ENCODE measurements at places on chromosomes 13 and 19. TPM values are rescaled to one million over a fixed set of nuclear protein-coding genes. Genes with fewer than 3 reads are reported as not detected.

C2CD4C gene
- 0.73 TPM for total RNA-seq

CYP4F8 gene
- total RNA-seq: not detected

ISOC2 gene
- 64.7 TPM for total RNA-seq

ZNF613 gene
- 0.29 TPM for total RNA-seq

TTC9B gene
- not detected for total RNA-seq

DNA sequence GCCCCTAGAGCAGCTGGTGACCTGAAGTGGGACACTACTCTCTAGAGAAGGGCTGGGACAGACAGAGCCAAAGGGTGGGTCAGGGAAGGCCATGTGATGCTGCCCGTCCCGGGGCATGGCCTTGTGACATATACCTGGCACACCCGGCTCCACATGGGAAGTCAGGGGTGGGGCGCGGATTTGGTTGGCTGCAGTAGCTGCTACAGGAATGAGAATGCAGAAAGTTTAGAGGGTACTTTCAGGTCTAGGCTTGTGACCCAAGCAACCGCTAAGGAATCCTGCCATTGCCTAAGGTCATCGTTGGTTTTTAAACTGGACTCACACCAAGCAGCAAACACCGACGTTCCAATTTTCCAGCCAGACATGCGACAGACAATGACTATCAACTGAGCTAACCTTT lies 25.9 kb downstream of the RCBTB2 start:
- no peak for DNase-seq

GRCh38 chr13:106656186-106656585 lies 88.2 kb upstream of the ARGLU1 start:
- no peak for DNase-seq

DNA sequence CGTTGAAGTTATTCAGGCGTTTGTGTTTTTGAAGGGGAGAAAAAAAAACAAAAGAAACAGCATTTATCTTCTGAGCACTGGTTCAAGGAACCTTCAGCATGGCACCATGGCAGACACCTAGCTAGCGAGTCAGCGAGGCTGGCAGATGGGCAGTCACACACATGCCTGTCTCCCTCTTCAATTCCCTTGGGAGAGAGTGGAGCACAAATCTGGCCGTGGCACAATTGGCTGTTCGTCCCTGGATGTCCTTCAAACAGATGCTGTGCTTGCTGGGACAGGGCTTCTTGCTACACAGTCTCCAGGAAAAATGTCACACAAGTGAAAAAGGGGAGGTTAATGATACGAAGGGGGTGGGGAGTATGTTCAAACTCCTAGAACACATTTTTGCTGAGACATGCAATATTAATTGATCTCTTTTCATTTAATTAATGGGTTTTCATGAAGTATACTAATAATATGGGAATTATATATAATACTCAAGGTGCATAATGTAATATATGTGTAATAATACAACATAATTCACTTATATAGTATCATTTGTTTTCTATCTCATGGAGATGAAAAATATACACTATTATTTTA lies 1674.5 kb upstream of the SLC10A2 start:
- no peak for DNase-seq

Measured in stomach (tissue), 19 donors.